ENCODE measurements at places on chromosomes 4 and X. TPM values are rescaled to one million over a fixed set of nuclear protein-coding genes. Genes with fewer than 3 reads are reported as not detected.

GRCh38 chr4:156638334-156638733 is 333.3 kb downstream of the PDGFC start:
- DNase-seq, result no peak

DNA sequence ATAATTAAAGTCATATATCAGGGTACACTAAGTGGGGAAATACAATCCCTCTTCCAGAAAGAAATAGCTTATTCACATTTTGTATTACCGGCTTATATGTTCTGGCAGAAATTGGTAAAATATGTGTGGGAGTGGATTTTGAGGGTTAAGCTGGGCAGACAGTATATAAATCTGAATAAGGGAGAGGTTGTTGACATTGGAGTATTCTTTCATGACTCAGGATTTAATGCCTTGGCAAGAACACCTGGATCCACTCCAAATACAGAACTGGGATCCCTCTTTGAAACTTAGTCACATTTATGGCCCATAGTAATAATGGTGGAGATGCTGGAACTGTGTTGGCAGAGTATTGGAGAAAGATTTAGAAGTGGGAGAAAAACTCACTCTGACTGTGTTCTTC is 54.3 kb upstream of the TET2 start:
- DNase-seq, result no peak

- DNase-seq, result no peak
These were observed 10.8 kb upstream of the AFAP1 start for GRCh38 chr4:7950301-7951092.

GRCh38 chr4:89368861-89369260 is 61.3 kb upstream of the GPRIN3 start:
- no peak for DNase-seq

GRCh38 chr4:90641861-90642599 is 514.8 kb downstream of the CCSER1 start:
- DNase-seq, result no peak

DNA sequence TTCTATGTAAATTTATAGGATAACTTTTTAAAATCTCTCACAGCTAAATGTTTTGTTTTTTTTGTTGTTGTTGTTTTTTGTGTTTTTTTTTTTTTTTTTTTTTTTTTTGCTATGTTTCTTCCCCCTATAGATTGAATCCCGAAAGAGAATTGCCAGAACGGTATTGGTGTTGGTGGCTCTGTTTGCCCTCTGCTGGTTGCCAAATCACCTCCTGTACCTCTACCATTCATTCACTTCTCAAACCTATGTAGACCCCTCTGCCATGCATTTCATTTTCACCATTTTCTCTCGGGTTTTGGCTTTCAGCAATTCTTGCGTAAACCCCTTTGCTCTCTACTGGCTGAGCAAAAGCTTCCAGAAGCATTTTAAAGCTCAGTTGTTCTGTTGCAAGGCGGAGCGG is 4.1 kb downstream of the BRS3 start:
- DNase-seq, result no peak

DNA sequence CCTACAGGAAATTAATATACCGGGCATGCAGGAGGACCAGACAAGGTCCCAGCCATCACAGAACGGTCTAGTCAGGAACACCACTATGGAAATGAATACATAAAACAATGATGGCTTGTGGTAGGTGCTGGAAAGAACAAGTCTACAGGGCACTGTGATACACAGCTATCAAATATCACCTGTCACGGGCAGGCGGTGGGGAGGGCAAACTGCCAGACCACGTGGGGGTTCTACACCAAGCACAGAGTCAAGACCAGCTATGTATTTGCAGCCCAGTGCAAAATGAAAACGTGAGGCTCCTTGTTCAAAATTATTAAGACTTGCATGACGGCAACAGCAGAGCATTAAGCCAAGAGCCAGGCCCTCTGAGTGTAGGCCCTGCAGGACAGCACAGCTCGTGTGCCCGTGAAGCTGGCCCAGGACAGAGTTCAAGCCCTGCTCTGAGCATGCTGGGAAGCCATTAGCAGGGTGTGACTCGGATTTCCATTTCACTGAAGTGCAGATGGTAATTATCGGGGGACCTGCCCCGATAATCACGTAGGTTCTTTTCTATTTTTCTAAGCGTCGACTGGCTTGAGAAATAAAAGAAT is 83.6 kb downstream of the JAKMIP1 start:
- no peak for DNase-seq

GRCh38 chrX:10988653-10989052 is 122.5 kb upstream of the HCCS start:
- DNase-seq, result no peak

GRCh38 chr4:107497054-107497453 is 223.0 kb downstream of the PAPSS1 start:
- DNase-seq, result no peak

GRCh38 chrX:20254712-20255299 is 11.9 kb downstream of the RPS6KA3 start:
- DNase-seq, result no peak

DNA sequence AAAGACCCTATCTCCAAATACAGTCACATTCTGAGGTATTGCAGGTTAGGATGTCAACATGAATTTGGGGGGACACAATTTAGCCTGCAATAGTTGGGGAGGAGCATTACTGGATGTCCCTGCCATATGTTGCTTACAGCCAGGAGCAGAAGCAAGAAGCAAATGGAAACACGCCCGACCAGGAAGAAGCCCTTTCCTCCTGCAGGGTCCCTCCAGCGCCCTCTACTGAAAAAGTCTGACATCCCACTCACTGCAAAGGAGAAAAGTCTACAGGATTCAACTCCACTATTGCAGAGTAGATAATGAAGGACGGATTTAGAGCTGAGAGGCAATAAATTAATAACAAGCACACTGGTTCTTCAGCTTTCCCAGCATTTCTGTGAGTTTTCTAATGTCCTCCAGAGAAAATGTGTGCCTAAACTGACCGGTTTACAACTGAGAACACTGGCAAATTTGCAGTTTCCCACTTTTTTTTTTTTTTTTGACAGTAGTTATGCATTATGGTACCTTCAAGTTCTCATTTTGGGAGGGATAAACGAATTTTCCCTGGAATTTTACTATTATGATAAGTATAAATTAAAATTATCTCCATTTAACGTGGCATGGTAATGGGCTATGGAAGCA is 31.7 kb downstream of the COQ2 start:
- peak; percentile 74 for DNase-seq

DNA sequence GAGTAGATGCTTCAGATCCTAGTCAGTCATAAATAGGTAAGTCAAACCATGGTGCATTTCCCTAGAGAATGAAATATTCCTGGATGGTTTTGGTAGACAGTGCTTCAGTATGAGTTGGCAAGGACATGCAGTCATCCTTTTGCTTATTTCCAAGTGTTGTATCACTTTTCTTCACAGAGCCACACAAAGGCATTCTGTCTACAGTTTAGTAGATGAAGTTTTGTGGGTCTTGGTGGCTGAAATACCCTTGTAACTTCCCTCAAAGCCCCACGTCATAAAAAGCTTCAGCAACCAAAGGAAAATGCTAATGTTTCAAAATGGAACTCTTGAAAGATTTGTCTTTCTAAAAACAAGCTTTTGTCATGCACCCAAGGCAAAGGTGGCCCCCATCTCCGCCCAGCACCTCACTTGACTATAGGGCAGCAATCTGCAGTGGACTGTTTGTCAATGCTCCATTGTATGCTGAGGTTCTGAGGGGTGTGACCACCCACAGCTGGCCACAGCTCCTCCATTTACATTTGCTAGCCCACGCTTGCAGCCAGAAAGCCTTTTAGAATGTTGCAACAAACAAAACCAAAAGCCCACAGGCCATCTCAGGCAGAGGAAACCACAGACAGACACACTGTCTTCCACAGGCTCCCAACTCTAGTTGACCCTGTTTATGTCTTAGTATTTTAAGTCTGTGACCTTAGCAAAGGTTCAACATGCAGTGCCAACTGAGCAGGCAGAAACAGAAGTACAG is 87.1 kb upstream of the FAM9C start:
- DNase-seq, result no peak

GRCh38 chrX:120556251-120556650 is 4.5 kb downstream of the CUL4B start:
- DNase-seq, result no peak

DNA sequence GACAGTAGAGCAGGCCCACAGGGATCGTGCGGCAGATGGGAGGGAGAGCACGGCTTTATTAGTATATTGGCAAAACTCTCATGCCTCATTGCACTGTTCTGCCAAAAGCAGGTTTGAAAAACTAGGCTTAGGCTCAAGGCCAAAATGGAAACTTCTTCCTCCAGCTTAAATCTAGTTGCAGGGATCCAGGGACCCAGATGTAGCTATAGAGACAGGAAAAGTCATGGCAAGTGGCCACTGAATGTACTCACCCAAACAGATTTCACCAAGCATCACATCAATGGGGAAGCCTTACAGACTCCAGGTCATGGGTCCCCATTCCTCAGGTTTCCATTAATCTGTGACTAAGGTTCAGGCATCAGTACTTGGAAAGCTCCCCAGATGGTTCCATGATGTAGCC is 149.2 kb downstream of the STK32B start:
- DNase-seq, result no peak

GRCh38 chr4:81773557-81773956 is 301.9 kb upstream of the RASGEF1B start:
- no peak for DNase-seq

DNA sequence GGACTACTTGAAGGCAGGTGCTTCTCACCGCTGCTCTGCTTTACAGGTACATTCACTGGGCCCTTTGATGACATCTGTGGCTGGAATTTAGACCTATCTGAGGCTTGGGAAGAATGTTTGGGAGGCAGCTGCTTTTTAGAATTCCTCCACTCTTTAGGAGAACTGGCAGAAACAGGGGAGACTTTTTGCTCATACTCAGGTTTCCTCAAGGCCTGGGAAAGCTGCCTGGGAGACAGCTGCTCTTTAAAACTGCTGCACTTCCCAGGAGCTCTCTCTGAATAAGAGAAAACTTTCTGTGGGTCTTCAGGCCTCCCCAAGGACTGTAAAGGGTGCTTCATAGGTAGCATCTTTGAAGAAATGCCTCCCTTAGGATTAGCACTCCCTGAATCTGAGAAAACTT is 14.3 kb downstream of the CT47C1 start:
- no peak for DNase-seq

GRCh38 chr4:133969202-133969848 is 232.3 kb downstream of the PABPC4L start:
- DNase-seq, result no peak

GRCh38 chr4:182242787-182243186 is 415 bp upstream of the TENM3 start:
- no peak for DNase-seq

DNA sequence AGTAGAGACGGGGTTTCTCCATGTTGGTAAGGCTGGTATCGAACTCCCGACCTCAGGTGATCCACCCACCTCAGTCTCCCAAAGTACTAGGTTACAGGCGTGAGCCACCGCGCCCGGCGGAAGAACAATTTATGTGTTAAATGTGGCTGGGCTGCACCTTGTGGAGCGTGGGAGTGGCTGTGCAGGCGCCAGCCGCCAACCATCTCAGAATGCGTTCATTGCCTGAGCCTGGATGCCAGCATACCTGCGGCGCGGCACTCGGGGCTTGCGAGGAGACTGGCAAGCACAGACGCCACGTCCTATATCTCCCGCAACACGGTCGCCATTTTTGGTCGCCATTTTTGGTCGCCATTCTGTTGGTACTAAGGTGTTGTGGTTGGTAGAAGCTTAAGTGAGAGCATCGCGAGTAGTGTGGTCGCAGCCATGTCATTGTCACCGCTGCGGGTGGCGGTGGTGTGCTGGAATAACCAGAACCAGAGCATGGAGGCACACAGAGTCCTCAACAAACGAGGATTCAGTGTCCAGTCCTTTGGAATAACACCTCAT is 193.6 kb upstream of the HTR2C start:
- DNase-seq, result no peak

GRCh38 chr4:11496351-11496829 is 67.7 kb upstream of the HS3ST1 start:
- DNase-seq, result no peak

The TMEM31 gene
- total RNA-seq, result not detected

The MEPE gene
- not detected for total RNA-seq

The MFSD8 gene
- total RNA-seq, result 37.2 TPM

The RTL9 gene
- total RNA-seq, result 0.28 TPM

The IDH3G gene
- 54.2 TPM for total RNA-seq

The PRRG3 gene
- total RNA-seq, result 5.8 TPM

The TRIM60 gene
- total RNA-seq, result not detected

The TLR6 gene
- 3.2 TPM for total RNA-seq

The FMR1 gene
- 35.2 TPM for total RNA-seq

The GLRA3 gene
- under 0.01 TPM for total RNA-seq

The IBSP gene
- not detected for total RNA-seq

The GLRA2 gene
- total RNA-seq, result not detected

The APOO gene
- total RNA-seq, result 6.1 TPM

The MAOB gene
- 29.0 TPM for total RNA-seq

The TSPAN6 gene
- 7.5 TPM for total RNA-seq

The STAP1 gene
- total RNA-seq, result not detected

The SPANXN4 gene
- not detected for total RNA-seq

The PPEF2 gene
- not detected for total RNA-seq

Data from sigmoid colon (tissue), 7 donors.